Heart left ventricle (tissue), 16 donors: ENCODE measurements at places on chromosomes 1 and 21.

DNA sequence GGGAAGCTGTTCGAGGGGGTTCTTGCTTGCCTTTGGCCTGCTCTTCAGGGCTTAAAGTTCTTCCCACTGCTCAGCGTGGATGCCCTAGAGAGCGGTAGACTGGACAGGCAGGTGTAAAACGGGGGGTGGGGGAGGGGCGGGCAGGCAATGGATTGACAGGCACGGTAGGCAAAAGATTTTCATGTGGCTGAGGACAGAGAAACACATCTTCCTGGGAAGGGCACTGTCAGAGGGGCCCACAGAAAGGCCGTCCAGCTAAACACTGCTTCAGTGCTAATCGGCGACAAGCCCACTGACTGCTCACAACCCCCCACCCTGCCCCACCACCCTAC, 412 bp downstream of the ABCA4 start:
- peaks cover 12% of the 10 kb centered on the region for H3K4me1 ChIP-seq
- no peak overlapping the region for H3K27ac ChIP-seq
- H3K4me3 ChIP-seq, result no peak overlapping the region
- no peak for DNase-seq
- H3K36me3 ChIP-seq, result no peaks in the 10 kb centered on the region

DNA sequence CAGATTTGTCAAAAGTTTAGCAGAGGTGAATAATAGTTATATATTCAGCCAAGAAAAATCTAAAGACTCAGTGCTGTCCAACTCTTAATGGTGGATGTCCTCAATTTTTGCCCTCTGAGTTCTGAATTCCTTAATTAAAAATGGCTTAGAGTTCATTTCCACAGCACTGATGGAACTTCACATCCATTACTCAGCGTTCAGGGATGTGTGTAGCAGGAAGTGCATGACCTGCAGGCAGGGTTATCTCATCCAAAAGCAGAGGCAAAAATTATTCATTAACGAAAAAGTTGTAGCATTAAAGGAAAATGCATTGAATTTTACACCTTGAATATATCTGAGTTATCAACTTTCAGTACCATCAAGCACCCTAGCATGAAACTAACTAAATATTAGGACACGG, 96.7 kb downstream of the ZP4 start:
- H3K27me3 ChIP-seq, result no peaks in the 10 kb centered on the region
- no peak for DNase-seq
- no peak overlapping the region for H3K4me3 ChIP-seq
- no peaks in the 10 kb centered on the region for H3K36me3 ChIP-seq
- peaks cover 11% of the 10 kb centered on the region for H3K4me1 ChIP-seq

DNA sequence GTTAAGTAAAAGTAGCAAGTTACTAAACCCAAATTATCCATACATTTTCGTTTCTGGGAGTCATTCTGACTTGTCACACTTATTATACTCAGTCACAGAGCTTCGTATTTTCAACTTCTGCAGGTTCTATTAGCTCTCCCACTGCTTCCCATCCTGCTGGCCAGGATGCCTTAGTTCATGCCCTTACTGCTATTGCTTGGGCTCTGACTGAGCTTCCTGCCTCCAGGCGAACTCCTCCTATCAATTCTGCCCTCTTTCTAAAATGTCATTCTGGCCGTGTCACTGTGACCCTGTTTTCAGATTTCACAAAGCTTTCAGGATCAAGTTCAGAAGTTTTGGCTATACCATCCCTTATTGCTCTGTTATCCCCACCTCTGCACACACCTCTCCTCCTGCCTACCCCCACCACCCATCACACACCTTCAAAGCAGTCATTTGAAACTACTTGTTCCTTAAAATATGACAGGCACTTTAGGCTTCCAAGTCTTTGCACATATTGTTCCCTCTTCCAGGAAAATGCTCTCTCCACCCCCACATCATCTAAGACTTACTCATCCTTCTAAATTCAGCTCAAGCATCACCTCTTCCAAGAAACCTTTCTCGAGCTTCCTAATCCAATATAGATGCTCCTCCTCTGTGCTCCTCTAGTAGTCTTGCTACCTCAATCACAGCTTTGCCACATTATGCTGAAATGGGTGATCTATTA, 278.0 kb downstream of the BRINP2 start:
- H3K27ac ChIP-seq, result no peak overlapping the region
- H3K4me1 ChIP-seq, result no peaks in the 10 kb centered on the region
- H3K27me3 ChIP-seq, result peaks cover 11% of the 10 kb centered on the region
- DNase-seq, result no peak

GRCh38 chr1:183126528-183126927, 59.5 kb upstream of the LAMC2 start:
- H3K4me3 ChIP-seq, result no peak overlapping the region
- DNase-seq, result no peak
- no peaks in the 10 kb centered on the region for H3K4me1 ChIP-seq
- H3K27me3 ChIP-seq, result no peaks in the 10 kb centered on the region

DNA sequence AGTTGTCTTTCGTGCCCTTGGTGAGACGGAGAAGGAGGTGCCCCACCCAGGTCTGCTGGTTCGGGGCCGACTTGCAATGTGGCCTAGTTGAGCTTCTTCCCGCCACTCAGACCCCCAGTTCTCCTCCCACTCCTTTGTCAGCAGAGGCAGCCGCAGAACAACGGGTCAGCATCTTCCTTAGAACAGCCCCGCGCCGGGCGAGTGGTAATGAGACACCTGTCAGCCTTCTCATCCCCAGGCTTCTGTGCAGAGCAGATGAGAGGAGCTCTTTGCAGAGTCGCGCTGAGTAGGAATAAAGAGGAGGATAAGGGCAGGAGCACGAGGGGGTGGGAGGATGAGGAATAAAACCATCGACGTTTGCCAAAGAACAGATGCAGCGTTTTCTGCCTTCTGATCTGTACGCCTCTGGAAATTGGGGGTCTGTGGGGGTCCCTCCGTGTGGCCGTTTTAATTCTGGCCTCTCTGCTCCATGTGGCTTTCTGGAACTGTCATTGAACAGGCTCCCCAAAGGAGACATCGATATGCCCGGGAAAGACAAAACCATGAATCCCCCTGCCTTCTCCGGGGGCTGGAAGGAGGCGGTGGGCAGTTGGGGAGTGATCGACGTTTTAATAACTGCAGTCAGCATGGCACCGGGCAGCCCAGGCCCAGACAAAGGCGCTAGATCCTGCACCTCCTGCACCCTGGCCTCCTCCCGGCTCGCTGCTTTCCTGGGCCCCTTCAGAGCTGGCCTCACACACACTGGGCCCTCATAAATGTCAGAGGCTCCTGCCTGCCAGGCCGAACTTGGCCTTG, 27.5 kb upstream of the IGSF21 start:
- H3K27me3 ChIP-seq, result no peaks in the 10 kb centered on the region
- no peaks in the 10 kb centered on the region for H3K4me1 ChIP-seq
- no peaks in the 10 kb centered on the region for H3K36me3 ChIP-seq
- H3K4me3 ChIP-seq, result no peak overlapping the region

- H3K4me3 ChIP-seq, result no peak overlapping the region
- no peaks in the 10 kb centered on the region for H3K36me3 ChIP-seq
- H3K27ac ChIP-seq, result no peak overlapping the region
- no peak for DNase-seq
These were observed 76.5 kb downstream of the BCAR3 start for GRCh38 chr1:93605026-93605568.

GRCh38 chr1:216502528-216503162, 79.4 kb upstream of the USH2A start:
- H3K36me3 ChIP-seq, result no peaks in the 10 kb centered on the region
- no peak overlapping the region for H3K4me3 ChIP-seq
- H3K27ac ChIP-seq, result no peak overlapping the region
- no peaks in the 10 kb centered on the region for H3K4me1 ChIP-seq

- no peaks in the 10 kb centered on the region for H3K27me3 ChIP-seq
- no peaks in the 10 kb centered on the region for H3K36me3 ChIP-seq
- no peak overlapping the region for H3K4me3 ChIP-seq
- no peak overlapping the region for H3K27ac ChIP-seq
- H3K4me1 ChIP-seq, result no peaks in the 10 kb centered on the region
These were observed 8.1 kb upstream of the CMPK1 start for GRCh38 chr1:47325528-47325927.

- no peaks in the 10 kb centered on the region for H3K36me3 ChIP-seq
- peak within 1 kb of the TSS; percentile 46 for H3K4me3 ChIP-seq
- no peaks in the 10 kb centered on the region for H3K4me1 ChIP-seq
- DNase-seq, result no peak
- peaks cover 60% of the 10 kb centered on the region for H3K27me3 ChIP-seq
These were observed at the start of gene TMPRSS2 for GRCh38 chr21:41507521-41508414. TSS of gene TMPRSS2 (minus strand) at chr21:41508158. CDS start at chr21:41498133, 10,025 bp downstream.

- DNase-seq, result no peak
- H3K4me3 ChIP-seq, result no peak overlapping the region
- no peaks in the 10 kb centered on the region for H3K36me3 ChIP-seq
- peak overlapping the region; percentile 100 for H3K27ac ChIP-seq
- H3K27me3 ChIP-seq, result no peaks in the 10 kb centered on the region
These were observed 1.8 kb downstream of the PIGV start for GRCh38 chr1:26789612-26789865.

DNA sequence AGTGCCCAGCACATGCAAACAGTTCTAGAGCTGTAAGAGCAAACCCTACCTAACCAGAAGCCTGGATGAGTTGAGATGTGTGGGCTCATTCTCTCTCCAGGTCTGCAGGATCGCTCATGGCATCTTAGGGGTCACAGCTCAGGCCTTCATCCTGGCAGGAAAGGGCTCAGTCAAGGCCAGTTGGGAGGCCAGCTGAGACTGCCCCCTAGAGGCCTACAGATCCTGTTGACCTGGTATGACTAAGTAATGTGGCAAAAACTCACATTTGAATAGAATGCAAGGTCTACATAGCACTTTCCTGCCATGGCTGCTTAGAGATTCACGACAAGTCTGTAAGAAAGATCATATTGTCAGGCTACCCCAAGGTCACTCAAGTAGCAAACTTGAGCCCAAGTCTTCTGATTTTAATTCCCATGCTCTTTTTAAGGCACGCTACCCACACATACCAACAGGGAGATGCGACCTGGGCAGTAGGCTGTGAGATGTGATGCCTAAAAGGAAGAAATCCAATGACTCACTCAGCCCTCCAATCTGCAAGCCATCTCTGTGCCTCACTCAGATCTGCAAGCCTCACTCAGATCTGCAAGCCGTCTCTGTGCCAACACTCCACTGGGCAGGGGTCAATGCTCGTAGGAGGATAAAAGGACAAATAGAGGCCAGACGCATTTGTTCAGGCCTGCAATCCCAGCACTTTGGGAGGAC, 5.1 kb upstream of the CAPN8 start:
- no peak for DNase-seq
- H3K27me3 ChIP-seq, result no peaks in the 10 kb centered on the region
- H3K27ac ChIP-seq, result no peak overlapping the region
- no peak overlapping the region for H3K4me3 ChIP-seq
- H3K36me3 ChIP-seq, result no peaks in the 10 kb centered on the region

DNA sequence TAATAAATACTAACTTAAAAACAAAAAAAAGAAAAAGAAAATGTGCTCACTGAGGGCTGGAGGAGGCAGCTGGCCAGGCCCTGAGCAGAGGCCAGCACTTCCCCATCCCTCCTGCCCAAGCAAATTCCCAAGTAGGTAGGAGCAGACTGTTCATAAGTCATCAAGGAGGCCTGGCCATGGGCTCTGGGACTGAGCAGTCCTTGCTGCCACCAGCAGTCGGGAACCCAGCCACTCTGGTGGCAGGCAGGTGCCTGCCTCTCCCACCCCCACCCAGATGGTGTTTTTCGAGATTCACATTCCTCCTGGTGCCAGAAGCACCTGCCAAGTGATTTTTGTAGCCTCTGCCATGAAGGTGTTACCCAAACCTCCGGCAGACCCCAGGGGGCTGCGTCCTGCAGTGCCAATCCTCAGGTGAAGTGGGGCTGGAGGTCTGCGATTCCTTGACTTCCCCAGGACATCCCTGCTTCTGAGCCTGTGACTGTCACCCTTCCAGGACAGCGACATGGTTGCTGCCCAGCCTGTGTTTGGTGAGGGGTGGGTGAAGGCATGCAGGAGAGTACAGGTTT, 204.2 kb upstream of the TMEM51 start:
- peak; percentile 14 for DNase-seq
- H3K27ac ChIP-seq, result no peak overlapping the region
- no peaks in the 10 kb centered on the region for H3K27me3 ChIP-seq
- H3K4me1 ChIP-seq, result peaks cover 23% of the 10 kb centered on the region
- H3K36me3 ChIP-seq, result no peaks in the 10 kb centered on the region

DNA sequence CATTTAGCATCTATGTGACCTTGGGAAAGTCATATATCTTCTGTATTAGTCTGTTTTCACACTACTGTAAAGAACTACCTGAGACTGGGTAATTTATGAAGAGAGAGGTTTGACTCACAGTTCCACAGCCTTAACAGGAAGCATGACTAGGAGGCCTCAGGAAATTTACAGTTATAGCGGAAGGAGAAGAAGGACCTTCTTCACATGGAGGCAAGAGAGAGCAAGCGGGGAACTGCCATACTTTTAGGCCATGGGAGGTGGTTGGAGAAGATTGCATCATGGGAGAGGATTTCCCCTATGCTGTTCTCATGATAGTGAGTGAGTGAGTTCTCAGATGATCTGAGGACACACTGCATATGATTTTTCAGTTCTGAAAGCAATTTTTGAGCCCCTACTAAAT, 87.9 kb downstream of the CLEC20A start:
- no peak for DNase-seq
- no peaks in the 10 kb centered on the region for H3K27me3 ChIP-seq

DNA sequence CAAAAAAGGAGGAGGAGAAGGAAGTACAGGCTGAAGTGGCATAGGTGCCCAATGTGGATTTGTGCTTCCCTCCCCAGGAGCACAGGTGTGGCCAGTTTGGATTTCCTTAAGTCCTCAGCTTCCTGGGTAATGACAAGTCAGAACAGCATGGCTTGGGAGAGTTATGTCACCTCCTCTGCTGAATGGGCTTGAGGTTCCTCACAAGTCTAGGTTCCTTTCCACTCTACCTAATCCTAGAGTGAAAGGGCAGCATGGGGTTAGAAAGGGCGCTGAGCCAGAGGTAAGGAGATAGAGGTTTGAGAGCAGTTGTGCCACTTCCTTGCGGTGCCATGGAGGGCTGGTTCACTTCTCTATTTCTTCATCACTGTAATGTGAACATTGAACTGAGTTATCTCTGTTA, 35.5 kb upstream of the IL20 start:
- H3K27ac ChIP-seq, result no peak overlapping the region
- no peaks in the 10 kb centered on the region for H3K36me3 ChIP-seq
- H3K4me3 ChIP-seq, result no peak overlapping the region
- H3K27me3 ChIP-seq, result no peaks in the 10 kb centered on the region
- no peak for DNase-seq

DNA sequence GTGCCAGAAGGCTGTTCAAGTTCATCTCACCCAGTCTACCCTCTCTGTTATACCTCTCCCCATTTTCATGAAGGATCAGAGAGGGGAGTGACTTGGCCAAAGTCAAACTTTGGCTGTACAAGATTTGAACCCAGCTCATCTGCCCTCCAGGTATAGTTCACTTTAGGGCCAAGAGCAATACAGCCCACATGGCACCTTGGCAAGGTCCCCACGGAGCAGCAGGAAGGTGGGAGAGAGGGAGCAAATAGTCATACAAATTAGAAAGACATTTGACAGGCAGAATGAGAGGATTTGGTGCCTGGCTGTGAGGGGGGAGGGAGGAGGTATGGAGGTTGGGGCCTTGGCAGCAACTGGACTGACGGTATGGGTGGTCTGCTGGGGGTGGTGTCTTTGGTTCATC, 1.0 kb downstream of the HPCAL4 start:
- no peaks in the 10 kb centered on the region for H3K36me3 ChIP-seq
- no peak overlapping the region for H3K27ac ChIP-seq
- H3K27me3 ChIP-seq, result peaks cover 53% of the 10 kb centered on the region
- no peak overlapping the region for H3K4me3 ChIP-seq
- DNase-seq, result no peak
- H3K4me1 ChIP-seq, result peaks cover 16% of the 10 kb centered on the region
